ENCODE measurements at places on chromosomes 1 and 21.

GRCh38 chr1:89179343-89179742 lies 3.5 kb upstream of the GBP7 start:
- no peak for DNase-seq

DNA sequence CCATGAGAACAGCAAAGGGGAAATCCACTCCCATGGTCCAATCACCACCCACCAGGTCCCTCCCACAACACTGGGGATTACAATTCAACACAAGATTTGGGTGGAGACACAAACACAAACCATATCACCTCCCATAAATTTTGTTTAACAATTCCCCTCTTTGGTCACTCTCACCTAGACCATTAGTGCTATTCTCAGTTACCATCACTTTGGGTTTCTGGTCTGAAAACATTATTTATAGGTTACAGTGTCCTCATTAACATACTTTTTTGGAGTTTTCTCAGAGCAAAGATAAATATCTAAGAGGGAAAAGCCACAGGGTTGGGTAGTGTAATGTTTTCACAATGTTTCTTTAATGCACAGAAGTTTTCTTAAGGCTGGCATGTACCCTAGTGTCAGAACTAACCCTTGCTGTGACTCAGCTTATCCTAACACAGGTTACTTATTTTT lies 47.7 kb upstream of the DNAH14 start:
- no peak for DNase-seq

GRCh38 chr1:19637606-19638005 lies 6.5 kb upstream of the NBL1 start:
- DNase-seq, result no peak

DNA sequence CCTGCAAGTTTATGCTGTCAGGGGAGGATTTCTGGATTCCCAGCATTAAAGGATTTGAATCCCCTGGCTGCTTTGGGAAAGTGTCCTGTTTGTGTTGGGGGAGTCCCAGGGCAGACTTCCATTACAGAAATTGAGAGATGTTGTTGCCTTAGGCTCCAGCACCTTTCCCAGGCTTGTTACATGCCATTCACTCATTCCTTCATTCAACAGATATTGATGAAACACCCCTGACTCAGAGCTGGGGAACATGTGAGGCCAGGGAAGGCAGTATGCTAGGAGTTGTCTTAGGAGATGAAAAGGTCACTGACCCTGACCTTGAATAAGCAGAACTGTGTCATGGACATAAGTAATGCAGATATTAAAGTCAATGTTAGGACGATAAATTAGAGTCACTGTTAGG lies 161.7 kb downstream of the NTMT2 start:
- DNase-seq, result no peak

- no peak for DNase-seq
These were observed 457.2 kb downstream of the AJAP1 start for GRCh38 chr1:5111581-5111980.

DNA sequence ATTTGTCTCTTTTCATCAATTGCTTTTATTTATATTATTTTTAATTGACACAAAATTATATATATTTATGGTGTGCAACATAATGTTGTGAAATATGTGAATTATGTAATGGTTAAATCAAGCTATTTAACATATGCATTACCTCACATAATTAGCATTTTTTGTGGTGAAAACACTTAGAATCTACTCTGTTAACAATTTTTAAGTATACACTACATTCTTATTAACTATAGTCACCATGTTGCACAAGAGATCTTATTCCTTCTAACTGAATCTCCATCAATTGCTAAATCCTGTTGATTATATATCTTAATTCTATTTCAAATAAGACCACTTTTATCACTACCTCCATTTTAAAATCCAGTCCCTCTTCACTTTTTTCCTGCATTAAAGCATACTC lies 42.5 kb downstream of the PLPPR5 start:
- no peak for DNase-seq

- no peak for DNase-seq
These were observed 640.4 kb downstream of the LMO4 start for GRCh38 chr1:87969040-87969439.

GRCh38 chr21:36381841-36382589 lies 3.2 kb upstream of the CHAF1B start:
- no peak for DNase-seq

GRCh38 chr1:160865337-160865736 lies 2.6 kb upstream of the CD244 start:
- no peak for DNase-seq

GRCh38 chr1:214764502-214764901 lies 161.5 kb downstream of the CENPF start:
- no peak for DNase-seq

GRCh38 chr21:44949779-44950198 lies 10.0 kb downstream of the SLX9 start:
- peak; percentile 85 for DNase-seq

DNA sequence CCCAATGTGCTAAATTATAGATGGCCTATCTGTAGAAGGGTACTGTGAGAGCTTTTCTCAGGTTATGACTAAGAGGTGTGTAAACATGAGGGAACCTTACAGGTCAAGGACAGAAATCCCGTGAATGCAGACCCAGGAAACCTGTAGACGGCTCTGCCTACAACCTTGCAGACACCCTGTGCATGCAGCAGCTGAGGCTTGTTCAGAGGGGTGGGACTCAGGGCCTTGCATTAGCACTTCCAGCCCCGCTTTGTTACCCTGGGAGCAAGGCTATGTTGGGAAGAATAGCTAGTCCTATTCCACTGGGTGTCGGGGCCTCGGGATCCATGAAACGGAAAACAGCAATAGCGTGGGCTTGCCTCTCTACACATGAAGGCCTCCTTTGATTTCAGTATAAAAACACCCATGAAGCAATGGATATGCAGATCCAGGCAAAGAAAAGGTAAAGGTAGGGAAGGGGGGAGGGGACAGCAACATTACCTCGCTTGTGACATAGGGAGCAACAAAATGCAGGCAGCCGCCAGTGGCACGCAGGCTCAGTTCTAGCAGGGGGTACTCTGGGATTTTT lies 9.5 kb upstream of the NDUFS5 start:
- no peak for DNase-seq

- no peak for DNase-seq
These were observed 25.1 kb upstream of the ZNF362 start for GRCh38 chr1:33231166-33231565.

DNA sequence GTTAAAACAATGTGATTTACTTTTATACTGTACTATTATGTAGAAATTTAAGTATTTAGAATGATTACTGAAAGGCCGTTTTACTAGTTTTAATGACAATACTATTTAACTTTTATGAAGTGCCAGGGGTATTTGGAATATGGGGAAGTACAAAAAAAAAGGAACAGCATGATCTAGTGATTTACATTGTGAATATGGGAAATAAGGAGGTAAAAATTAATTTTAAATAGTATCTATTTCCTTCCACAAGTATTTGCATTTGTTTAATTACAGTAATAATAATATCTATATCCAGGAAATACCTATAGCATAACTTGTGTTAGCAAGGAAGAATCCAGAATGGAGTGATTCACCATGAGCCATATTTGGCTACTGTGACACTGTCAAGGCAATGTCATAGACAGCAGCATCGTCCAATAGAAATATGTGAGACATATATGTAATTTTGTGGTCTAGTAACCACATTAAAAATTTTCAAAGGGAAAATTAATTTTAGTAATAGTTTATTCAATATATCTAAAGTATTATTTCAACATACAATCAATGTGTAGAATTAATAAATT lies 22.0 kb downstream of the CNST start:
- no peak for DNase-seq

DNA sequence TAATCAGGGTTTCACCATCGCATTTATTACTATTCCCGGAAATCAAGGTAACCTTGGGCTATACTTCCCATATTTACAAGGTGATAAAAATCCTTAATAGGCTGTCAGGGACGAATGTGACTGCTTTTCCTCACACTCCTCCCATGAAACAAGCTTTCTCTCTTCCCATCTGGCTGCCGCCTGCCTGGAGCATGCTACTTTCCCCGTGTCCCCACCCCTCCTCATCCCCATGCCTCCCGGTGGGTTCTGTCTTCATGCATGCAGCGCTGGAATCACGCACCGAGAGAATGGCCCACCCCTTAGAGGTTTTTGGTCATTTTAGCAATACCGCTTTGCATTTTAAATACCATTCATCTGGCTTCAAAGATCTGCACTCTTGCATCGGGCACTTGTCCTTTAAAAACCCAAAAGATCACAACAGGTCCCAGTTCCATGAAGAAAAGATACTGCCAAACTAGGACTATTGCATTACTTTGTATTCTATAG lies 339.1 kb downstream of the NTNG1 start:
- DNase-seq, result no peak

DNA sequence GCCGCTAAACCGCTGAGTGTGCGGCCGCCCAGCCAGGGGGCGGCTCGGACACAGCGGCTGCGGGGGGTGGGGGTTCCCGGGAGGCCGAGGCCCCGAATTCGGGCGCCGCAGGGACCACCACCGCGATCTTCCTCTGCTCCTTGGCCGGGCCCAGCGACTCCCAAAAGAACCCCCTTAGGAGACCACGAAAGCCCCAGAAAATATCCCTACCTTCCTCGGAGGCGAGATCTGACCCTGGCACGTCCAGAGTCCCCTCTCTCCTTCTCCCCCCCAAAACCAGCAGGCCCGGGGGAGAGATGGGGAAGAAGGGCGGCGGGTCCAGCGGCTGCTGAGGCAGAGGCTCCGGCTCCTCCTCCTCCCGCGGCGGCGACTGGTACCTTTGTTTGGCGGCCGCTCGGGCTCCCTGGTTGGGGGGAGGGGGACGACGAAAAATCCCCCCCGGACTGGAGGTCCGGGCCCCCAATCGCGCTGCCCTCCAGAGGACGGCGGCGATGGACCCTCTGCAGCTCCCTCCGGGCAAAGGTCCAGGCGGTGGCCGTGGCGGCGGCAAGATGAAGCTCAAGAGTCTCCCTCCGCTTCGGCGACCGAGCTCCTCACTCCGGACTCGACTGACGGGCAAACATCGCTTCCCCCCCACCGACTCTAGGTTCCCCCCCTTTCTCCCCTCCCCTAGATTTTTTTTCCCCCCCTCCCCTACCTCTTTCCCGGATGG lies at the start of gene ARID4B:
ARID4B (minus strand) TSS at position 621 of the 712 bp plus-strand sequence. CDS start 1,260 bp downstream, outside the sequence.
- no peak for DNase-seq

DNA sequence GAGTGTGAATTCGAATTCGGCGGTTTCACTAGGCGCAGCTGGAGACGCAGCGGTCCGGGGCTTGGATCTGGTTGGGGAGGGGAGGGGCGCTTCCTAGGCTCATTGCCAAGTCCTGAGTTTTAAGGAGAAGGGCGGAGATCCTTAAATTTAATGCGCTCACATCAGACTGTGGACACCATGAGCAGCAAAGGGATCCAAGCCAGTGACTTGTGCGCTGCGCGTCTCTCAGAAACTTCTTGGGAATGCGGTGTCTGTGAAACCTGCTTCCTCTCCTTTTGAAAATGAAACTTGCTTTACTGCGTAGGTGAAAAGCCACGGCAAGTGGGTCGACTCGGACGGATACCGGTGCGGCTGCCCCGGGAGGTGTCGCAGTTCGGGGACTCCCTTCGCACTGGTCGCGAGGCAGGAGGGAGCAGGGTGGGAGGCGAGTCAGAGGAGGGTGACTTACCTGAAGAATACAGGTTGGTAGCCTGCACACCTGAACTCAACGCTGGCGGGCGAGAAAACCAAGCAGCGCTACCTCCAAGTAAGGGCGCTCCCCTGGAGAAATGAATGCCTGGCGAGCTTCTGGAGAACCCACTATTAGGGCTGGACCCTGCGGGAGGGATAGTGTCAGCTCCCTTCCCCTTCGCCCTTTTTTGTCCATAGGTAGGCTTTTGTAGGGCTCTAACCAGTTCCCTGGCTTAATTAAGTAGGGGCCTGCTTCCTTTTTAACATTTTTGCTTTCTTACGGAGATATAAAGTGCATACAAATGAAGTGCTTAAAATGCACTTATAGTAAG lies 992 bp downstream of the TENT5C start:
- peak; percentile 42 for DNase-seq

- DNase-seq, result no peak
These were observed 38.9 kb downstream of the MORN1 start for GRCh38 chr1:2352341-2352896.

DNA sequence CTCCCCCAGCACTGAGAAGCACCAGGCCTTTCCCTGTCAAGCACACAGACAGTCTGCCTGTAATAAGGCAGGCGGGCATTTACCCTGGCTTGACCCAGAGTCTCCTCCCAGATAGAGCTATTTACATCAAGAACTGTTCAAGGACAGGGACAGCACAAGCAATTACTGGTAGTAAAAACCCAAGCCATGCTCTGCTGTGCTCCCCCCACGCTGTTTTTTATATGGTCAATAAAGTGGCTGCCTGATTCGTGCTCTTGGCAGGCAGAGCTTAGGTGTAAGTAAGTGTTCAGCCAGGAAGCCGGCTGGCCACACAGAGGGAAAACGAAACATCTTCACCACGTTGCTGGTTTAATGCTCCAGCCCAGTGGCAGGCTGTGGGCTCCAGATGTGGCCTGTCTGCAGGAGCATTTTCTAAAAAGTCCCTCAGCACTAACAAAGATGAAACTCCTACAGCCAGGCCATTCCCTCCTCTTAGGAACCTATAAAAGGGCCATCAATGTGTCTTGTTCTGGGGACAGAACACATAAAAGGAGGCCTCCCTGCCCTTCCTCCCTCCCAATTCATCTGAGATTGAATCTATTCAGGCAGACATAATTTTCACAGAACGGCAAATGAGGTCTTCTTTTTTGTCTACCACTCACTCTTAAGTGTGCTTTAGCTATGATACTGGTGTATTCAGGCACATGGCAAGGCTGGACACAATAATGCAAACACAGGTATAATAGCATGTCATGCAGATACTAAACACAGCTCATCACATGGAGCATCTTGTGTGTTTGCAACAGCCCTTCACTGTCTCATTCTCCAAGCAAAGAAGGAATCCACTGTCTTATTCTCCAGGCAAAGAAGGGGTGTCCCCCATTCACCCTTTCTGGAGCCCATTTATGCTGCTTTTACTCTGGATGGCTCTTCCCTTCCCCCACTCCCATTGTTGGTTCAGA lies 378.9 kb downstream of the HHAT start:
- DNase-seq, result no peak

DNA sequence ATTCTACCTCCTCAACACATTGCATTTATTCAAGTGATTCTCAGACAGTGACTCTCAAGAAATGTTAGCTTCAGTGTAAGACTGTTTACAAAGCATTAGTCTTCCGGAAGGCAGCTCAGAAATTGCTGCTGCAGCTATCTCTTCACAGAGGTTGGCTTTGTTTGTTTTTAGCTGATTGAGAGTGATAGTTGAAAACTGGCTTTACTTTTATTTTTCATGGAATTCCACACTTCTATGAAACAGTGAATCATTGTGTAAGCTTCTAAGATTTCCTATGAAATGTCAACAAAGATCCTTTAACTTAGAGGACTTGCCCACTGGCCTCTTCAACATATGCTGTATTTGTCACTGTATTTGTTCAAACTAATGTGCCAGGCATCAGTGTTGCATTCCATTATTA lies 121.3 kb downstream of the TNNI3K start:
- DNase-seq, result no peak

GRCh38 chr1:6241887-6242740 lies 1.9 kb upstream of the HES3 start:
- DNase-seq, result no peak

- no peak for DNase-seq
These were observed 109.1 kb downstream of the SLC45A1 start for GRCh38 chr1:8426996-8427395.

DNA sequence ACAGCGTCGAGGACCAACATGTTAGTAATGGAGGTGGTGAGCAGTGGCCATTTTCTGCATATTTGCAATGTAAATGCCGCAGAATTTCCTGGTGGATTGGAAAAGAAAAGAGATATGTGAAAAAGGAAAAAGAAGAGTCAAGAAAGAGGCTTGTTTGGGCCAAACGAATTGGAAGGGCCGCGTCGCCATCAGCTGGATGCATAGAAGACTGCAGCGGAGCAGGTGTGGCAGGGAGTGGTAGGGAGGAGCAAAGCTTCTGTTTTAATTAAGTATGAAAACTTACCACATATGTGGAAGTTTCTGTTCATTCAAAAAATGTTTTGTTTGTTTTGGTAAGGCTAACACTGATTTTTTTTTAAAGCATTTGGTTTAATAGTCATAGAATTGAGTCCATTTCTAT lies 690.7 kb downstream of the NCAM2 start:
- DNase-seq, result no peak
